ENCODE measurements at places on chromosomes 3 and 15.
A peak's percentile ranks its signal among the peaks of the same experiment; 100 is the strongest.

DNA sequence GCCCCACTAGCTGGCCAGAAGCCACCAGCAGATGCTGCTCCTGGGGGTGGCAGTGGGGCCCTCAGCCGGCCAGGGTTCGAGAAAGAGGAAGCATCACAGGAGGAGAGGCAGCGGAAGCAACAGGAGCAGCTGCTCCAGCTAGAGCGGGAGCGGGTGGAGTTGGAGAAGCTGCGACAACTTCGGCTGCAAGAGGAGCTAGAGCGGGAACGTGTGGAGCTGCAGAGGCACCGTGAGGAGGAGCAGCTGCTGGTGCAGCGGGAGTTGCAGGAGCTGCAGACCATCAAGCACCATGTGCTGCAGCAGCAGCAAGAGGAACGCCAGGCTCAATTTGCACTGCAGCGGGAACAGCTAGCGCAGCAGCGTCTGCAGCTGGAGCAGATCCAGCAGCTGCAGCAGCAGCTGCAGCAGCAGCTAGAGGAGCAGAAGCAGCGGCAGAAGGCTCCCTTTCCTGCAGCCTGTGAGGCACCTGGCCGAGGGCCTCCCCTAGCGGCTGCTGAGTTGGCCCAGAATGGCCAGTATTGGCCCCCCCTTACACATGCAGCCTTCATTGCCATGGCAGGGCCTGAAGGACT is 17.5 kb upstream of the APEH start:
- DNase-seq: no peak

- DNase-seq: no peak
These were observed 96.8 kb downstream of the TUSC7 start for GRCh38 chr3:116806351-116806750.

- DNase-seq: no peak
These were observed 63.8 kb downstream of the TTC23 start for GRCh38 chr15:99185414-99186130.

DNA sequence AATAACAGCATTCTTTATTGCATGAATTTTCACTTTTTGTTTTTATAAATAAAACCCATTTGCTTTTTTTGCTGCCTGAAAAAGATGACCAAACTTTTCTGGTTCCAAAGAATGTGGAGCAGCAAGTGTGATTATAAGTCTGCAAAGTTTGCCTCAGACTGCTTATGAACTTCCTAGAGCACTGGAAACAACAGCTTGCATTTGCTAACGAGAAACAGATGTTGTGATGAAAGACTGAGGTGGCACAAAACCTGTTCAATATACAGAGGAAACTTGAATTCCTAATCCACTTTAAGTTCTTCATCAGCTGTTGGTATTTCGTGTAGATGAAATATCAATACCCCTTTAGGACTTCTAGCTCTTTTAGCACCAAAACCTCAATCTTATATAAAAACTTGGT is 9.3 kb downstream of the ZPLD1 start:
- no peak for DNase-seq

- no peak for DNase-seq
These were observed 6.7 kb downstream of the LYZL4 start for GRCh38 chr3:42403737-42404136.

DNA sequence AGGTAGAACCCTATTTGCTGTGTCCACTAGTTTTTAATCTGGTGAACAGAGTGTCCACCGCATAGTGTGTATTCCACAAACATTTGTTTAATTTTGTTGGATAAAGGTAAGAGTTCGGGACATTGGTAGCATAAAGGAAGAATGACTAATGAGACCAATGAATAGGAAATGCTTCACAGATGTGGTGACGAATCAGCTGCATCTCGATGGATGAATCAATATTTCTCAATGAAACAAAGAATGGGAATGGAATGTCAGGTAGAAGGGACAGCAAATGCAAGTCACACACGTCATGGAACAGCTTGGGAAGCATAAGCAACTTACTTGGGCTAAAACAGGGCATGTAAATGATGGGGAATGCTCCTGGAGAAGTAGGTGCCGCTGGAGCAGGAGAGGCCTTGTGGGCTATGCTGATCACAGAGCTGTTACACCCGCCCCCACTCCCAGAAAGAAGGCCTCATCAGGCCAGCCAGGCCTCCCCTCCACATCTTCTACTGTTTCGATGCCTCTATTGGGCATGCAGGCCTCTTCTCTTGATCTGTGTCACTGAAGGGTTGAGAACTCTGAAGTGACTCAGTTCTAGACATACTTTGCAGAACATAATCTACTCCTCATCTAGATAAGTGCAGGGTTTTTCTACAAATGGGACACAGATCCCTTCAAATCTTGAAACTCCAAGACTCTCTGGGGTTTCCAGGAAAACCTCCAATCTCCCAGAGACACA is 120.0 kb upstream of the GADL1 start:
- no peak for DNase-seq

DNA sequence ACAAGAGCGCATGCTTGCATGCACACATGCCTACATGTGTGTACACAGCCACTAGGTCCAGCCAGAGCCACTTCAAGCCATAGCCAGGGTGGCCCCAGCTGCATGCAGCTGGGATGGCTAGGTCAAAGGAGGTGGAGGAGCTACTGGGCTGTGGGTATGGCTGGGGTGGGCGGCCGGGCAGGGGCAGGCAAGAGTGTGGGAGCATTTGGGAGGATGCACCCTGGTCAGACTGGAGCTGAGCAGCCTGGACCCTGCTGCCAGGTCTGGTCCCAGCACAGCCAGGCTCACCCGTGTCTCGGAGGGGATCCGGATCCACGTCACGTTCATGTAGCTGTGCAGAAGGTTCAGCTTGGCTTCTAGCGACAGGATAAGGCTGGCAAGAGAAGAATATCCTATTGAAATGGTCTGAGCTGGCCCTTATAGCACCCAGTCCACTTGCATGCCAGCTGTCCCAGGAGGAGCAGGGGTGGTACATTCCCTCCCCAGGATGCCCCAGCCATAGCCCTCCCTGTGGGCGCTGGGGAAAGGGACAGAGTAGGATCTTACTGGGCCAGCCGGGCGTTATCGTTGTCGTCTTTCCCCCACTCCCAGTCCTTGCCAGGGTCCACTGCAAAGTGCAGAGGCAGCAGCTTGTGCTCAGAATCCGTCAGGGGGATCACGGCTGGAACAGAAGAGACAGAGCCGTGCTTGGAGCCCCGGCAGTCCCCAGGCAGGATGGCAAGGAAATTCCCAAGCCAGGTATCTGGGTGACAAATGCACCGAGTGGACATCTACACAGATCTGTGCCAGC is 160.5 kb downstream of the KLF13 start:
- DNase-seq: no peak

- no peak for DNase-seq
These were observed 83.6 kb upstream of the TNIK start for GRCh38 chr3:171543759-171544300.

DNA sequence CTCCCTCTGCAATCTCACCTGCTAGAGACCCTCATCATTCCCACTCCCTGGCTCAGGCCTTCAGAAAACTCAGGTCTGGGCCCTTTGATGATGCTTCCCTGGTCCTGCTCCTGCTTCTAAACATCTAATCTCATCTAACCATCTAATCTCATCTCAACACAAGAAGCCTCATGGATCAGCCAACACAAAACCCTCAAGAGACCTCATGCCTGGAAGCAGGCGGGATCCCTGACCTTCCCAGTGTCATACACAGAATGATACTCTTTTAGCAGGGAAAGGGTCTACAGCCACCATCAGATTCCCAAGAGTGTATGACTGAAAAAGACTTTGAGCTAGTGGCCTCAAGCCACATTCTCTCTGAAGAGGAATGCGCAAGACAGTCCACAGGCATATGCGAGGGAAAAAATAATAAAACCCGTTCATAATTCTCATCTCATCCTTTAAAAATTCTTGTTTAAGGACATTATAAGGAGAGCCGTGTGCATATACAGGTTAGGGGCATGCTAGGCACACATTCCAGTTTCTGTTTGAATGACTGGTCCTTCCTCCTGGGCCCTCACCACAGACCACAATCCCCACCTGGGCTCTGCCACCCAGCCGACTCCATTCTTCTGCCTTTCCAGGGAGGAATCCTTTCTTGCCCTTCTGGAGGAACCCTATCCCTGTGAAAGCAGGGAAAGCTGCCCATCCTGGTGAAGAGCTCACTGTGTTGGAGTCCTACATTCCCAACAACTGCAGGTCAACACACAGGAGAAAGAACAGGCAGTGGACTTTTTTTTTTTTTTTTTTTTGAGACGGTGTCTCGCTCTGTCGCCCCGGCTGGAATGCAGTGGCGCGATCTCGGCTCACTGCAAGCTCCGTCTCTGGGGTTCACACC is 2.2 kb downstream of the ZXDC start:
- DNase-seq: no peak

GRCh38 chr15:53437985-53438841 is 321.2 kb downstream of the WDR72 start:
- DNase-seq: no peak

DNA sequence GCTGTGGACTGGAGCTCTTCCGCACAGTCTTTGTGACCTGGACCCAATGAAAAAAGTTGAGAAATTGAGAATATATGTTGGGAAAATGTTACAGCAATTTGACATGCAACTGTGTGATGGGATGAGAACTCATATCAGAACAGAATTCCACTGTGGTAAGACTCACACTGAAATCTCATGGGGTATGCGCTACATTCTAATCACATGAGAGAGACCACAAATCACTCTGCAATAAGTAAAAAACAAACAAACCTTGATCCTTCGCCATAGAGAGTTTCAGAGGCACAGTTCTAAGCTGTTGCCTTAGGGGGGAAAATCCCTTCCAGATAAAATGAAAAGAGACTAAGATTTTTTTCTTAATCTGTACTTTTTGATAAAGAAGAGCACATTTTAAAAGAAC is 37.3 kb downstream of the LMCD1 start:
- no peak for DNase-seq

GRCh38 chr3:13414040-13414729 is 5.9 kb downstream of the NUP210 start:
- no peak for DNase-seq

DNA sequence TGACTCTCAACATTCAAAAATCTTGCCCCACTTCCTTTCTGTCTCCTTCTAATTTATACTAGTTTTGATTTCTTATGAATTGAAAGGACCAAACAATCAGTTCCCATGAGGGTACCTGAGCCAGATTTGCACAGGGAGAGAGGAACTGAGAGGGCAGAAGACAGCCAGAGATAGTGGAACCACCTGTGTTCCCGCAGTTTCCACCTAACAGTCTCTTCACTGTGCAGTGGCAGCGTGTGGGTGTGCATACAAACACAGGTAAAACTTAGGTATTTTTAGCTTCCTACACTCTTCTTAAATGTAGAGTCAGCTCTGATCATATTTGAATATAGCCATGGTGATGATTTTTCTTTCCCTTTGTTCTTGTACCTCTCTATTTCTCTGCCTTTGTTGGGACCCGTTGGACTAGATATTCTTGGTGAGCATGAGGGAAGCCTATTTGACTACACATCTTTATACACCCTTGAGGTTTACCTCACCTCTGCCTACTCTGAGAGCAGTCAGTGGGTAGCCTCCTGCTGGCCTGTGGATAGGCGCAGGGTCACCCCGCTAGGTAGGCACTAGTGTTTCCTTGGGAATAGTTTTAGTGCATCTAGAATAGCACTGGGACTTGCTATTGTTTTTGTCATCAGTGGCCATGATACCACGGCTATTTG is 58.8 kb downstream of the MAP3K13 start:
- DNase-seq: no peak

DNA sequence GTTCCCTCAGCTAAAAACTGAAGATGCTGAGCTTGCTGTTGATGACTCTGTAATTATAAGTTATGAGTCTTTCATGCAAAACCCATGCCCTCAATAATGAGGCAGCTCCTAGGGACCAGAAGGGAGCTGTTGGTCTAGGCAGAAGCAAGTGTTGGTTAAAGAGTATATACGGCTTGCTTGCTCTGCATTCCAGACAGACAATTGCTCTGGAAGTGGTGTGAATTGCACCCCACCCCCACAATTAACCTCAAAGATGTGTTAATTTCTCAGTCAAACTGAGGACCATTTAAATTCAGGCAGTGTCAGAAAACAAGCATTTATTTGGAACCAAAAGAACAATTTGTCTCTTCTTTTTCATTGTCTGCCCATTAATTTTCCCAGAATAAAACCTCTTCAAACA is 163.5 kb upstream of the EOMES start:
- DNase-seq: no peak

DNA sequence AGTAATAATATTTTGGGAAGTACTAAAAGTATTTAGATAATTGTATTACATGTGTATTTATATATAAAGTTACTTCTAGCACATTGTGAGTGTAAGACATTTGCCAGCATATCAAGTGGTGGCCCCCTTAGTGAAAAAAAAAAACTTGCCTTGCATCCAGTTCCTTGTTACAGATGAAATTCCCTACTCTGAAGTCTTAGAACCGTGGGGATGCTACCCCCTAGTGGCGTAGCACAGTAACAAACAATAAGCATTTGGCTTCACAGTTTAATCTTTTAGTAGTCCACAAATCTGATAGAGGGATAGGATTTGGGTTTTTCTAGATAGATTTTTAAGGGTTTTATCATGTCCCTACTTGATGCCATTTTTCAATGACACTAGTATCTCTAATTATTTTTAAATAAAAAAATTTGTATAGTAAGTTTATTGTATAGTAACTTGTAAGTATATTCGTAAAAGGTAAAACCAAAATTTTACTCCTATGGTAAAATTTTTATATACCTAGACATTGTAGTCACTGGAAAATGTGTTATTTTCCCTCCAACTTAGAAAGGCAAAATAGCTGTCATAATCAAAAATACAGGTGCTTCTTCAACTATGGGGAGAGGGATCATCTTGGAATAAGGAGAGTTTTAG is 14.3 kb downstream of the SMC4 start:
- DNase-seq: peak; percentile 82

DNA sequence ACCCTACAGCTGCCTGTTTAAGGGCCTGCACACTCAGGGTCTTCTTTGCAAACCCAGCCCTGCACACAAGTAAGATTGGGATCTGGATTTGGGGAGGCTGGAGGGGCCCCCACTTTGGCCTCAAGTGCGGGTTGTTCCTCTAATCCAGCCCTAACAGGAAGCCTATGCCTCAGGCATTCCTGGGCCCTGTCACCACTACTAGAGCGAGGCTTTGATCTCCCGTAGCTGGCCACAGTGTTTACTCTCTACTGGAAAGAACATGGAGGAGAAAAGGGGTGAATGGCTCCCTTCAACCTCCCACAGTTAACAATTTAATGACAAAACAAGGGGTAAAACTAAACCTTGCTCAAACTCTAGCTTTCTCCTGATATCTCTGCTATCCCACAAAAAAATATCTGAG is 48.4 kb downstream of the DZIP1L start:
- DNase-seq: no peak

DNA sequence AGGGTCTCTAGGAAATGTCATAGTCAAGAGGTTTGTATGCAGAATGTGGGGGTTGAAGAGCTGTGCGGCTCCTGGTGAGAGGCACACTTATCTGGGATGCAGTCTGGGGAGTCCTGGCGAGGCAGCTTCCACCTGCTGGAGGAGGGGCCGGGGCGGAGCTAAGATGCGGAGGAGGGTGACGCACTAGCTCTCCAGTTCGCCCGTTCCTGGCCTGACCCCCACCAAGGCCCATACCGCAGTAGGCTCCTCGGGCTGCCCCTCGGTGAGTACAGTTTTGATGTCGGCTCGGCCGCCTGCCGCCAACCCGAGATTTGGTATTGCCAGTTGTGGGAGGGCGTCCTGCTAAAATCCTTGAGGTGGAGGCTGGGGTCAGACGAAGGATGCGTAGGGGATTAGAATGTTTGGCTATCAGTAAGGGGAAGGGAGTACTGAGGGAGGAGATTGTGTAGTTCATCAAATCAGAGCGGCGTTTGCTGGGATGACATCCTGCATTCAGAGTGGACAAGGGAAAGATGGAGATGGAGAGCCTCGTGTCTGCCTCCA is at the start of gene SCG5:
TSS of gene SCG5 (plus strand) at position 194 of the 543 bp plus-strand sequence. CDS start 1,883 bp downstream, outside the sequence.
- DNase-seq: no peak

GRCh38 chr3:99918715-99919114 is 101.1 kb downstream of the CMSS1 start:
- no peak for DNase-seq

GRCh38 chr15:88118035-88118434 is 138.5 kb downstream of the NTRK3 start:
- no peak for DNase-seq

Data from NCI-H146 (cell line).